Left ventricle myocardium superior (tissue), 1 donor: ENCODE measurements at places on chromosomes 7 and 10. TPM values are rescaled to one million over a fixed set of nuclear protein-coding genes. Genes with fewer than 3 reads are reported as not detected.

Gene NKX2-3
- not detected for total RNA-seq

Gene UPK3B
- total RNA-seq, result 2.2 TPM

Gene XRCC2
- total RNA-seq, result 0.67 TPM

Gene ZNF804B
- not detected for total RNA-seq

Gene VWA2
- total RNA-seq, result not detected

Gene MYL7
- total RNA-seq, result 2,865 TPM

Gene NME8
- not detected for total RNA-seq

Gene PRKAR2B
- 24.2 TPM for total RNA-seq

Gene CPXM2
- 4.1 TPM for total RNA-seq

Gene IRF5
- total RNA-seq, result 2.9 TPM

Gene CDC14C
- not detected for total RNA-seq

Gene CPEB3
- total RNA-seq, result 18.0 TPM

Gene FGFBP3
- total RNA-seq, result 0.27 TPM

Gene ODAD2
- total RNA-seq, result 0.42 TPM

Gene EXOSC1
- total RNA-seq, result 14.7 TPM

Gene CDHR3
- 0.89 TPM for total RNA-seq

Gene CUEDC2
- total RNA-seq, result 78.3 TPM

Gene FKBP6
- total RNA-seq, result not detected

Gene SYT15
- total RNA-seq, result 3.6 TPM

Gene LIPM
- not detected for total RNA-seq

Gene MMD2
- not detected for total RNA-seq

Gene C1QL3
- total RNA-seq, result not detected

Gene DYNC1I1
- total RNA-seq, result 39.0 TPM

Gene LLCFC1
- total RNA-seq, result not detected

Gene MYL10
- not detected for total RNA-seq

Gene ST8SIA6
- total RNA-seq, result 7.4 TPM

Gene LRGUK
- 0.20 TPM for total RNA-seq

Gene PRRT4
- total RNA-seq, result 1.6 TPM

Gene TRDMT1
- total RNA-seq, result 3.8 TPM

Gene OR6B1
- not detected for total RNA-seq

Gene PPP1R17
- total RNA-seq, result not detected

Gene PIK3AP1
- 7.5 TPM for total RNA-seq

Gene HPS1
- 28.9 TPM for total RNA-seq

Gene LRRTM3
- total RNA-seq, result not detected

Gene LIPN
- 0.22 TPM for total RNA-seq

Gene PROSER2
- 1.1 TPM for total RNA-seq

Gene GPNMB
- 339 TPM for total RNA-seq

Gene NEUROG3
- not detected for total RNA-seq

Gene STEAP1
- total RNA-seq, result 1.5 TPM
